ENCODE measurements at places on chromosomes 4 and X.

DNA sequence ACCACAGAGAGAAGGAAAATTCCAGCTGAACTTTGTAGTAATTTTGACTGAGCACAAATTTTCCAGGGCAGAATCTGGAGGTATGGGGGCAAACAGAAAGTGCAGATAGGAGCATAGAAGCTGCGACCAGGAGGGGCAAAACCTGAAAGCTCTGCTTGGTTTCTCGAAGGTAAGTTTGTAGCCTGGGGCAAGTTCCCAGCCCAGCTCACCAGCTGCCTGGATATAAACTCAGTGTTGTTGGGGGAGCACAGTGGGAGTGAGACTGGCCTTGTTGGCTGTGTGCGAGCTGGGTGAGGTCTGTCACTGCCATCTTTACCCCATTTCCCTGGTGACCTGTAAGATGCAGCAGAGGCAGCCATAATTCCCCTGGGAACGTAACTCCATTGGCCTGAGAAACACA, 213.5 kb upstream of the POF1B start:
- DNase-seq = no peak

- no peak for DNase-seq
Observed at GRCh38 chr4:142909908-142910307, 63.8 kb upstream of the INPP4B start.

DNA sequence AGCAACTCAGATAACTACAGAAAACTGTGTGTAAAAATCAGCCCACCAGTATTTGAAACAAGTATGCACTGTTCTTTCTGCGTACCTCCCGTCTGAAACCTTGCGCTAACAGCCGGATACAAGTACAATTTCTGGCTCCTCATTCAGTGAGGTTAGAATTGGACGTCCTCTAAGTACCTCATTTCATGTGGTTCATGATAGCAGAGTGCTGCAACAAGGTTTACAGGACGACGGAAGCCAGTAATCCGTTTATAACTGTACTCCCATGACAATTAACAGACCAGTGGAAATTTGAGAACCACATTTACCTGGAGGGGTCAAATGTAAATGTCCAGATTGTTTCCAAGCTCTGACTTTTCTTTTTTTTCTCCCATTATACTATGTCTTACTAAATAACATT, 52.9 kb upstream of the TENM3 start:
- no peak for DNase-seq

GRCh38 chr4:104365618-104366017, 129.1 kb downstream of the CXXC4 start:
- DNase-seq = no peak

- no peak for DNase-seq
Observed at GRCh38 chrX:19695884-19696283, 180.6 kb upstream of the MAP3K15 start.

DNA sequence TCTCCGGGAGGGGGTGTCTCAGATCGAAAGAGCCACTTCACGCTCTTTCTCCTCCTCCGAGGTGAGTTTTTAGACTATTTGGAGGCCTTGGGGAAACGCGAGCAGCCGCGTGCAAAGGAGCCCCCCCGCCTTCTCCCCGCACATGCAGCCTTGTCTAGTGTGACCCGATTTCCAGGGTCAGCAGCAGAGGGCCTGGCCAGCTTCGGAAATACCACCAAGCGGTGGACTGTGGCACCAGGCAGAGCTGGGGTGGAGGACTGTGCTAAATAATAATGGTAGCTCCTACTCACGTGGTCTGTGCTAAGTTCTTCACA, 79.3 kb upstream of the BCOR start:
- no peak for DNase-seq

GRCh38 chr4:25861951-25862410, 807 bp downstream of the SEL1L3 start:
- DNase-seq = no peak

GRCh38 chrX:84240848-84241565, 53.0 kb upstream of the RPS6KA6 start:
- DNase-seq = no peak

GRCh38 chr4:24529555-24529954, 54.8 kb downstream of the DHX15 start:
- no peak for DNase-seq

DNA sequence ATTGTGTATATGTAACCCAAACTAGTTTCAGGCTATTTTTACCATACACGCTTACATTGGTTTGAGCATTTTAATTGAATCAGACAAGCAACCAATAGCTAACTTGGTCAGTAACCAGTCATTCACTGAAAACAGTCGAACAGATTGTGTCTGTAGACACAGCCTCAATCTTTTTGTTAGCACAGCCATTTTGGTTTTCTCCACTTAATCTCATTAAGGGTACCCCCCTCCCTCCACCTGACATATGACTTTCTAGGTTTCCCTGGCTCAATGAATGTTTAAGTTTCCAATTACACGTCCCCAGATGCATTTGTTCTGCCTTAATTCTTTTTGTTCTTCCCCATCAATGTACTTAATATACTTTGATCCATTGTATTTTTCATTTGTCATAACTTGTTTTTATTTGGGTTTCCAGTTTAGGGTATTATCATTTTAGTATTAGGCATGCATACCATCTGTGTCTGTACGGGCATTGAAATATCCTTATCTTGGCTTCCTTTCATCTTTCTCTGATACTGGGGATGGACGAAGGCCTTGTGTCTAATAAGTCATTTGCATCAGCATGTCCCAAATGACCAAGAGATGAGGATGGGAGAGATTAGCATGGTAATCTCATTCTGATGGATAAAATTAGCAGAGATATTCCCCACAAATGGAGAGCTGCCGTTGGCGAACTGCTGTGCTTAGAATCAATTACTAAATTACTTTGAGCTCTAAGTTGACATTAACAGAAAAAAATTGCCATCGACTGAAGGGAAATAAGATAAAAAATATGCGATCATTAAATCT, 35.9 kb upstream of the PHOX2B start:
- DNase-seq = no peak

GRCh38 chrX:19870710-19871490, 16.5 kb downstream of the SH3KBP1 start:
- DNase-seq = no peak

GRCh38 chr4:23891064-23891421, 1.2 kb upstream of the PPARGC1A start:
- no peak for DNase-seq

- no peak for DNase-seq
Observed at GRCh38 chrX:17768997-17769396, 31.7 kb downstream of the SCML1 start.

- no peak for DNase-seq
Observed at GRCh38 chr4:183732296-183732695, 73.2 kb downstream of the TRAPPC11 start.

DNA sequence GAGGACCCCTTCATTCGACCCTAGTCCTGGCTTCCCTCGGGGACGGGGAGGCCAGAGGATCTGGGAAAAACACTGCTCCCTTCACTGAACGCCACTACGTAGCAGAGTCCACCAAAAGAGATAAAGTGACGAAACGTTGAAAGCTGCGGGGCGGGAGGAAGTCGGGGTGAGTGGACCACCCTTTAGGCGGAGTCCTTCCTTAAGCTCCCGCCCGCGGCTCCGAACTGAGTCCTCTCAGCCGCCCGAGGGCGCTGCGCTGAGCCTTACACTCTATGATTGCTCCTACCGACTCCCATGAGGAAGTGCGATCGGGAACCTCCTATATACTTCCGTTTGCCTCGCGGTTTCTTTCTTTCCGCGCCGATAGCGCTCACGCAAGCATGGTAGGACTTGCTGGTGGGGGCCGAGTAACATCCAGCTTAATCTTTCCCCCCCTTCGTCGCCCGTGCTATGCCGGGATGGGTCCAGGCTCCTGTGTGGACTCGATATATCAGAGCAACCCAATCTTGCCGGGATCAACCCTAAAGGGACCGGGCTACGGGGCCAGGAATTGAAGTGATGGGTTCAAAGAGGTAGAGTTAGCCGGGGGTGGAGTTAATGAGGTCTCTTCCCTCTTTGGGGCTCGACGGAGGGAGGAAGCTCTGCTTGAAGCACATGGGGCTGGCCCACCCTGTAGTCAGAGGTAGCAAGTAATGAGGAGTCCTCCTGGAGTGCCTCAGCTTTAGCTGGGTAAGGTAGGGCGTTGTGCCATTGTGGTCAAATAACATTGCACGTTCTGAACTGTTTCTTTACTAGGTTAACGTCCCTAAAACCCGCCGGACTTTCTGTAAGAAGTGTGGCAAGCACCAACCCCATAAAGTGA, at the start of gene RPL36A:
Gene RPL36A (plus strand): TSS at position 348 of the 862 bp plus-strand sequence. CDS start 33 bp downstream, at position 381.
- peak; percentile 88 for DNase-seq

DNA sequence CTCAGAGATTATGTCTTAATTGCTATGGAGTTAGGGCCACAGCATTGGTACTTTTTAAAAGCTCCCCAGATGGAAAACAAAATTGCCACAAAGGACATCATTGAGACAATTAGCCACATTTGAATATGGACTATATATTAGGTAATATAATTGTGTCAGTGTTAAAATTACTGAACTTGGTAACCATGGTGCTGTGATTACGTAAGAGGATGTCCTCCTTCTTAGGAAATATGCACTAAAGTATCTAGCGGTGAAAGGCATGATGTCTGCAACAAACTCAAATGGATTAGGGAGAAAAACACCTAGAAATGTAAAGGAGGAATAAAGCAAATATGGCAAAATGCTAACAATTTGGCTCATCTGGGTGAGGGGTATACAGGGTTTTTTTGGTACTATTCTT, 89.9 kb upstream of the PAK3 start:
- DNase-seq = no peak

DNA sequence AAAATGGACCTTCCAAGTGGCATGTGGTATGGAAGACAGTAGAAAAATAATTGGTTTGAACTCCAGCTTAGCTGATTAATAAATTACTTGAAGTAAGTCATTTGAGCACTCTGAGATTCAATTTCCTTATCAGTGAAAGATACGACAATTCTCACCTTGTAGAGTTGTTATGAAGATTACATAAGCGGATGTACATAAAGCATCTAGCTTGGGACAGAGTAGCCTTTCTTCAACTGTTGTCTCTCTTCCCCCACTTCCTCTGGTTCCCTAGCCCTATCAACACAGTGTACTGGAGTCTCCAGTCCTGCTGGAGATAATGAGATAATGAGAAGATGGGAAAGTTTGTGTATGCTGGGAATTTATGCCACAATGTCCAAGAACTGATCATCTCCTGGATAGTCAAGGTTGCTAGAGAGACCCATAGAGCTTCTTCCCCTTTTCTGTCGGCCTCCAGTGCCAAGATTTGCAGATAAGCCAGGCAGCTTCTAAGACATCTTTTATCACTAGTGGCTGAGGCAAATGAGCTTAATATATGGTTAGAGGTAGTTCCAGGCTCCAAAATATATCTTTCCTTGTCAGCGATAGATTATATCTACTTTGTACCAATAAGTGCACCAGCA, 33.9 kb downstream of the VSIG4 start:
- DNase-seq = no peak

DNA sequence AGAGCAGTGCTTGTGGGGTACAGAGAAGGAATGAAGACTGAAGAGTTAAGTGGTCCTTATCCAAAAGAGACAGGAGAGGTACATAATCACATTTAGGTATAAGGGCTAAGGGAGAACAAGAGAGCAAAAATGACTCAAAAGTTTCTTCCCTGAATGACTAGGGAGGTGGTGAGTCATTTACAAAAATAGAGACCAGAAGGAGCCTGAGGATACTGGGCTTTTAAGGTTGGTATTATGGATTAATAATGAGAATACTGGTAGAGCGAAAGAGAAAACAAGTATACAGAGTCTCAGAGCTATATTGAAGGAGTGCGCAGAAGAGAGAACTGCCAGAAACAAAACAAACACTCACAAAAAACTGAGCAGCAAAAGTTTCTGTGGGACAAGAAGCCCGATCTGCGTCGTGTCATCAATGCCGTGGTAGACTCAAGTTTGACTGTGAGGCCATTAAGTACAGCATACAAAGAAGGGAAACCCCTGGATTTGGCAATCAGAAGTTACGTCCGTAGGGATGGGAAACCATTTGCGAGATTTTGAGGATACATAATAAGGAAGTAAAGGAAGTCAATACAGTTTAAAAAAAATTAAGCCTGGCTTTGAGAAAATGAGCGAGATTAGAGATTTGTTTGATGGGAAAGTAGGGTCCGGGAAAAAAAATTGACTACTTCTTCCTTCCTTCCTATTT, 129.1 kb upstream of the STIM2 start:
- no peak for DNase-seq

- no peak for DNase-seq
Observed at GRCh38 chrX:106783716-106784115, 18.8 kb upstream of the TBC1D8B start.

DNA sequence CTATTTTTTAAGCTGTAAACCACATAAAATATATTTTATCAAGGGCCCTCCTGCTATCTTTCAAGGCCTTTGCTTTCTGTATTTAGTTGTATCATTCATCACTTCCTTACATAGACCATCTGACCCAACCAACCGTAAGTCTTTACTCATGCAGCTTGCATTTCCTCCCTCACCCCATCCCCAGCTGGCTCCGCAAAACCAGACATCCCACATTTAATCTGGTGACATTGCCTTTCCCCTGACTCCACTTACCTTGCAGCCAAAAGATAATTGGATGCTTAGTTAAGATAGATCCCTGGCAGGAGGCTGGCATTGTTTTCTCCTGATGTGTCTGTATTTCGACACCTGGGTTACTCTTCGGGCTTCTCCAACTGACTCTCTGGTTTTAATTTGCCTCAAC, 183.7 kb upstream of the LDB2 start:
- no peak for DNase-seq

DNA sequence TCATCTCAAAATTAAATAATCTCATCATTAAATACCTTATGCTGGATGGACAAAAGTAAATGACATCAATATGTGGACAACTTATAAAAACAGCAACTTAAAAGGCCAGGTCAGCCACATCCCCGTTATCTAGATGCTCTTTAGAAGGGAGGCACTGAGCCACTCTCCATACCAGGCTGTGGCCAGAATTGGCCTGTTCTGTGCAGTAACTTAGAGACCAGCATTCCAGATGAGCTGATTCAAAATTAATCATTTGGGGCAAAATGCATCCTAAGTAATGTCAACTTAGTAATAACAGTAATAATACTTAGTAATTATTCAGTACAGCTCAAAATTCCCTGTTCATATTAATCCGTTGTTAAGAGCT, 373.6 kb downstream of the FBXW7 start:
- no peak for DNase-seq

DNA sequence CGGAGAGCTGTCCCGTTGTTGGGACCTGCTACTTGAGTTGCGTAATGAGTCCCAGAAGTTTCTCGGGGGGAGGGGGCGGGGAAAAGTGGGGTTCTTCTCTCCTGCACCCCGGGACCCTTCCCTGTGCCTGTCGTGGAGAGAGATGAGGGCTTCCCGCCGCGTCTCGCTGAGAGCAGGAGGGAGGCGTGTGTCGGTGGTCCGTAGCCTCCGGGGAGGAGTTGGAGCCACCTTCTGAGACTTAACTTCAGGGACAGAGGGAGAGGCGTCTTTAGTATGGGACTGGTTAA, 698 bp downstream of the AFF1 start:
- no peak for DNase-seq

DNA sequence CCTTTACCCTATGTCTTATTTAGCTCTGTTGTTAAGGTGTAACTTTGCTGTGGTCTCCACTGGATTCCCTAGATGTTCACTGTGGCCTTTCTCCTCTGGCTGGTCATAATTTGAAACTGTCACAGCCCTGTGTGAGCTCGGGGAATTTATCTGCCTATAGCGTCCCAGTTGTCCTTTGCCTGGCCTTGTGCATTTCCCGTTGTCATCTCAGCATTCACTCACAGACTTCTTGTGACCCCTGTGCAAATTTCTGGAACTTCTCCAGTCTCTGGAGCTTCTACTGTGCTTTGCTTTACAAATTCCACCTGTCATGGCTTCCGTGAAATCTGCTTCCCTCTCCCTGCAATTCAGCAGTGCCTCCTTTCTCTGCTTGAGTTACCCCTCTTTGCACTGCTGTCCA, 106.7 kb downstream of the WWC2 start:
- DNase-seq = no peak
